ENCODE measurements at places on chromosomes 4 and X.

- DNase-seq = no peak
Measured at GRCh38 chrX:13115146-13115855, 70.9 kb upstream of the FAM9C start.

DNA sequence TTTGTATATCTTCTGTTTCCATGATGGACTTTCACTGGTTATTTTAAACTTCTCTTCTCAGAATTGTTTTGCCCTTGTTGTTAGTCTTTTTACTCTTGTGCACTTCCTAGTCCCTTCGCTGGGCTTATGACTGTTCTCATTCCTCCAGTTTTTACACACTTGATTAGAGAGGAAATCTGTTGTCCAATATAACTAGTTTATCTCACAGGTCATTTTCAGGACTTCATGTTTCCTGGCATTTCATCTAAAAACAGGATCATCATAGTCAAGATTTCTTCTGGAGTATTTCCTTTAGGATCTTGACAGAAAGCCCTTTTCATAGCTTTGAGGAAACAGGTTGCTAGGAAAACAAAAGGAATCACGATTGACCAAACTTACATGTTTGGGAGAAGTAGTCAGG is 3.0 kb downstream of the FNIP2 start:
- no peak for DNase-seq

- no peak for DNase-seq
Measured at GRCh38 chr4:30605616-30606190, 114.5 kb upstream of the PCDH7 start.

DNA sequence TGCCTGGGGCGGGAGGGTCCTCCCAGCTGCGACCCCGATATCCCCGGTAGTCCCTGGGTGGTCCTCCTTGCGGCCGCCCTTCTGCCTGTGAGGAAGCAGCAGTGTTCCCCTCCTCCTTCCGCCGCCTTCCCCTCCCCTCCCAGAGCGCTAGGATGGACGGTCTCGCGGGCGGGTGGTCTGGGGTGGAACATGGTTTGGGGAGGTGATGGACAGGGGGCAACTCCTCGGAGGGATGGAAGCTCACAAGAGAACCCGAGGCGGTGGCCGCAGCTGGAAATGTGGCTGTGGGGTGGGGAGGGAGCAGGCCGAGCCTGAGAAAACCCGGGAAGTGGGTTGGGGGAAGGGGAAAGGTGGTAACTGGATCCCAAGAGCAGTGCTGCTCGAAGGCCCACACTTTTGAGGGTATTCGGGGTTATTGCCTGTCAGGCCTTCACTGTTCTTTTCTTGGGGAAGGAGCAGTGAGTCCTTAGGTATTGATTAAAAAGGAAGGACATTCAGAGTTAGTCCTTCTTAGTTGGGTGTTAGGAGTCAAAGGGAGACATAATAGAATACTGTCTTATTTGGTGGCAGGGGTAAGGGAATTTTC is 581 bp downstream of the UBE2K start:
- DNase-seq = no peak
